PC-9 (cell line): ENCODE measurements at places on chromosomes 1 and 21. TPM values are rescaled to one million over a fixed set of nuclear protein-coding genes. Genes with fewer than 3 reads are reported as not detected.

The OR2M3 gene
- 0.20 and 0.35 TPM in 2 replicates for total RNA-seq

DNA sequence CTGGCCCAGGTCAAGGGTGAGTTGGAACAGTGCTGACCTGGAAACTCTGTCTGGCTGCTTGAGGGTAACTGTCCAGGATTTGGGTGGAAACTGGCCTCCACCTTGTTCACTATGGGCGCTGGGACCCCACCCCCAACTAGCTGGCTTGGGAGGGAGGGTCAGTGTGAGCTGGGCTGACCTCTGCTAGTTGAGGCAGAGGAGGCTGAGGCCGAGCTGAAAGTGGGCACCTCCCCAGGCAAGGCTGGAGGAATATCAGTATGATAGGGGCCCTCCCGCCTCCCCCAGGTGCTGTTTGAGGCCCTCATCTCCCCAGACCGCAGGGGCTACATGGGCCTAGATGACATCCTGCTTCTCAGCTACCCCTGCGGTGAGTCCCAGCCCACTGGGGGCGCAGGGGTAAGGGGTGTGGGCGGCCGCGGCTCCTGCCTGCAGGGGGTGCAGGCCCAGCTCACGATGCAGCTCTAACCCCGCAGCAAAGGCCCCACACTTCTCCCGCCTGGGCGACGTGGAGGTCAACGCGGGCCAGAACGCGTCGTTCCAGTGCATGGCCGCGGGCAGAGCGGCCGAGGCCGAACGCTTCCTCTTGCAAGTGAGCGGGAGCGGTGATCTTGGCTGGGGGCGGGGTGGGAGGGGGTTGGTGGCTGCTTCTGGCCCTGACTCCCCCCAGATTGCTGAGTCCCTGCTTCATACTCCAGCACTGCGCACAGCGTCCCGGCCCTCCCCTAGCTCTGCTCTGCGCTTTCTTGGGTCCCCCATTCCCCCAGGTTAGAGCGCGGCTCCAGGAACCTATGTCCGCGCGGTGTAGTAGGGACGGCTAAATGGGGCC is 22.9 kb downstream of the PTPRU start:
- H3K27ac ChIP-seq = no peak overlapping the region
- H3K4me1 ChIP-seq = 0 out of 2 replicates have a peak, but pooled peaks cover 8% of the 10 kb centered on the region
- no peaks in the 10 kb centered on the region for H3K36me3 ChIP-seq
- H3K4me3 ChIP-seq = no peak overlapping the region
- DNase-seq = no peak
- no peaks in the 10 kb centered on the region for H3K27me3 ChIP-seq

GRCh38 chr1:13450204-13450603 is 40.0 kb downstream of the PRAMEF20 start:
- no peaks in the 10 kb centered on the region for H3K36me3 ChIP-seq
- no peak overlapping the region for H3K4me3 ChIP-seq
- H3K4me1 ChIP-seq = no peaks in the 10 kb centered on the region
- H3K27ac ChIP-seq = no peak overlapping the region
- peaks cover 6% of the 10 kb centered on the region; the same call in 1 of the 2 replicates for H3K27me3 ChIP-seq

The NMNAT2 gene
- total RNA-seq = 22.5 and 29.2 TPM in 2 replicates

DNA sequence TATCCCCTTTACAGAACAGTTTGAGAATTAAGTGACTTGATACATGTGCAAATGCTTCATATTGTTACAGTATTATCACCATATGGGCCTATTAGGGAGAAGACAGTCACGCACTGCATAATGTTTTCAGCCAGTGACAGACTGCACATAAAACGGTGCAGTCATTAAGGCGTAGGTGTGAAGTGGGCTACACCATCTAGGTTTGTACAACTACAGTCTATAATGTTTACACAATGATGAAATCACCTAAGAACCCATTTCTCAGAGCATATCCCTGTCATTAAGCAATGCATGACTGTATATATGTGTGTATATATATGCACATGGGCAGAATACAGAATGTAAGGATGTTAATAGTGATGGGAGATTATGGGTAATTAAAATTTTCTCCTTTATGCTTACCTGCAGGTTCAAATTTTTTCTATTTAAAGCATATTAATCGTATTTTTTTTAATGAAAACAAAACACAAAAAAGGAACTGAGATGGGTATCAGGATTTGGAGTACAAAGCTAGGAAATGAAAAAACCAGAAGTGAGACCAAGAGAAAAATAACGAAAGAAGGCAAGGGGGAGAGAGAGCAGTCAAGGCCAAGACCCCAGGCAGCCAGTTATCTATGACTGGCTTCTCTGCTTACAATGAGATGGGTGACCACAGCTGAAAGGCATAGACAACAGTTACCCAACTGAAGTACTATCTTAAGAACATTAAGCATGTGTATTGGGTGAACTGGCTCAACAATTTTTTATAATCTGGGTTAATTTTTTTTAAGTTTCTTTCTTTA is 122.9 kb upstream of the DAB1 start:
- no peaks in the 10 kb centered on the region for H3K4me1 ChIP-seq
- DNase-seq = no peak
- H3K27ac ChIP-seq = no peak overlapping the region
- H3K27me3 ChIP-seq = no peaks in the 10 kb centered on the region
- no peak overlapping the region for H3K4me3 ChIP-seq
- H3K36me3 ChIP-seq = no peaks in the 10 kb centered on the region

The PRAMEF9 gene
- total RNA-seq = not detected in 2 replicates

DNA sequence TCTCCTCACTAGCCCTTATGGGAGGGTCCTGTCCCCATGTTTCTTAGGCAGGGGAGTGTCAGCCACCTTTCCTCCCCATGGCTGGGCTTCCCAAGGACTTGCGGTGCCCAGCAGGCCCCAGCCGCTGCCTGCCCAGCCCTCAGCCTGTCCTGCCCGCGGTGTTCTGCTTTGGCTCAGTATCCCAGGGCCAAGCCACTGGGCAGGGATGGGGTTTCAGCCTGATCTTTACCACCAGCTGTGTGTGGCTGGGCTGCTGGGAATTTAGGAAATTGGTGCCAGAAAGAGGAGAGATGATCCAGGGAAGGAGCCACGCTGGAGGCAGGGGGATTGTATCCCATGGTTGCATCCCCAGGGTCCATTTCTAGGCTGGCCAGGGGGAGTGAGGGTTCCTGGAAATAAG is 6.9 kb upstream of the IGFN1 start:
- no peaks in the 10 kb centered on the region for H3K27me3 ChIP-seq
- DNase-seq = no peak
- H3K27ac ChIP-seq = no peak overlapping the region
- no peaks in the 10 kb centered on the region for H3K4me1 ChIP-seq

- H3K4me3 ChIP-seq = no peak overlapping the region
- H3K27me3 ChIP-seq = no peaks in the 10 kb centered on the region
- H3K4me1 ChIP-seq = peaks cover 39% of the 10 kb centered on the region
- no peaks in the 10 kb centered on the region for H3K36me3 ChIP-seq
Measured at GRCh38 chr21:31348188-31348587, 4.1 kb upstream of the TIAM1 start.

DNA sequence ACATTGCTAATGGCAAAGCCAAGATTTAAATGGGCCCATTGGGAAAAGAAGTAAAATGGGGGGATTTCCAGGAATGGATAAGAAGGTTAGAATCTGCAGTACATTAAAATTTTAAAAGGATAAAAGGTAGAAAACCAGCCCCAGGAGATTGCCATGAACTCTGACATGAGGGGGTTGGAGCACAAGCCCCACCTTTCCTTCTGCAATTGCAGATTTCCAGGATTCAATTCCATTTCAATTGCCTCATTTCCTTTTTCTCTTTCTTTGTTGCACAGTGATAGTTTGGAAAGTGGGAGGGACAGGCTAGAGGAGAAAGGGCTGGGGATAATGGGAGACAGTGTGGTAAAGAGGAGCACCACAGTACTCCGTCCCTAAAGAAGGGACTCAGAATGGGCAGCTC is 238.5 kb upstream of the RAB4A start:
- DNase-seq = no peak
- H3K4me3 ChIP-seq = no peak overlapping the region
- no peaks in the 10 kb centered on the region for H3K36me3 ChIP-seq
- no peaks in the 10 kb centered on the region for H3K4me1 ChIP-seq
- peaks cover 33% of the 10 kb centered on the region; the same call in 1 of the 2 replicates for H3K27me3 ChIP-seq
- no peak overlapping the region for H3K27ac ChIP-seq

- no peak overlapping the region for H3K4me3 ChIP-seq
- no peak for DNase-seq
- H3K36me3 ChIP-seq = no peaks in the 10 kb centered on the region
- H3K27me3 ChIP-seq = no peaks in the 10 kb centered on the region
- no peak overlapping the region for H3K27ac ChIP-seq
Measured at GRCh38 chr1:66452982-66453381, 81.0 kb upstream of the SGIP1 start.

DNA sequence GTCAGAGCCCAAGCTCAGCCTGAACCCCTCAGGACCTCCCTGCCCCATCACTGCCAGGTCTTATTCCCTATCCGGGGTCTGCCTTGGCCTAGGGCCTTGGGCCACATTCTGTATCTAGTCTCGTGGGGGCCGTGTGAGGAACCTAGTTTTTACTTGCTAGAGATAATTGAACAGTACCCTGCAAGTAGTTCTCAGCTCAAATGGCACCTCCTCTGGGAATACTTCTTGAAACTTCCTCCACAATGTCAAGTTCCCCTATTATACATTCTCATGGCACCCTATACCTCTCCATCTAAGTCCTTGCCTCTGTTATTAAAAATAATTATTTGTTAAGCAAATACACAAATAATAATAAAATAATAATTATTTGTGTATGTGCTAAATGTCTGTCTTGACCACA is 32.9 kb upstream of the CSF1 start:
- no peak for DNase-seq
- peak overlapping the region; percentile 82 for H3K27ac ChIP-seq
- H3K4me3 ChIP-seq = no peak overlapping the region; the same call in 1 of the 2 replicates
- no peaks in the 10 kb centered on the region for H3K36me3 ChIP-seq

The CLCA1 gene
- not detected in 2 replicates for total RNA-seq

GRCh38 chr1:240998441-240999015 is 358.5 kb downstream of the RGS7 start:
- H3K27me3 ChIP-seq = peaks cover 26% of the 10 kb centered on the region
- DNase-seq = no peak
- no peak overlapping the region for H3K4me3 ChIP-seq
- no peaks in the 10 kb centered on the region for H3K4me1 ChIP-seq
- no peak overlapping the region for H3K27ac ChIP-seq

- H3K27me3 ChIP-seq = no peaks in the 10 kb centered on the region
- DNase-seq = no peak
- H3K4me3 ChIP-seq = no peak overlapping the region
- peak overlapping the region; percentile 42 for H3K27ac ChIP-seq
Measured at GRCh38 chr1:114719424-114719787, 2.8 kb upstream of the NRAS start.

DNA sequence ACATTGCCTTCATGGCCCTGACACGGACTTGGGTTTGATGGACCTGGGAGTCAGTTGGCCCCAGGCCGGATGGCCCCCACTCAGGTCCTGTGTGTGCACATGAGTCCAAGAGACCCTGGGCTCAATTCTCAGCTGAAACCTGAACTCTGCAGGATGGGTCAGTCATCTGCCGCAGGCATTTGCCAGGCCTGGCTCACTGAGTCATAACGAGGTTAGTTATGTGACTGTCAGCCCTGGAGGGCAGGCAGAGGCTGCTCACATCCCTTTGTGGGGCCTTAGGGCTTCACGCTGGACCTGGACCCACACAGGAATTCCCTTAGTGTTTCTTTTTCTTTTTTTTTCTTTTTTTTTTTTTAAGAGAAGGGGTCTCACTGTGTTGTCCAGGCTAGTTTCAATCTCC is 46.5 kb downstream of the PSMG1 start:
- H3K4me1 ChIP-seq = no peaks in the 10 kb centered on the region
- no peaks in the 10 kb centered on the region for H3K27me3 ChIP-seq
- H3K27ac ChIP-seq = no peak overlapping the region
- no peaks in the 10 kb centered on the region for H3K36me3 ChIP-seq
- no peak overlapping the region for H3K4me3 ChIP-seq
- peak; percentile 6 for DNase-seq

The PRXL2B gene
- total RNA-seq = 26.1 and 35.3 TPM in 2 replicates

DNA sequence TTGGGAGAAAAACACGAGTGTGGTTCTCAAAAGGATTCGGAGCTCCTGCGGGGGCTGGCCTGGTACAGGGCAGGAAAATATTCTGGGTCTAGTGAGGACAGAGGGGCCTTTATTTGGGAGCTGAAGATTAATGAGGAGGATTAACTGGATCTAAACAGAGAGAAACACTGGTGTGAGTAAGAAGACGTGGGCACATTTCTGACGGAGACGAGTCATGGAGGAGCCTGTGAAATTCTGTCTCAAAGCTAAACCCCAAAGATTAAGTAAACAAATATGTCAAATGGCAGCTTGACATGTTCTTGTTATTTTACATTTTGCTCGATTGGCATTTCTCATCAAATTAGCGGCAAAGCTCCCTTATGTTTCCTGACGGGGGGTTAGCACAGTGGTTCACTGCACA is 12.8 kb downstream of the PROK1 start:
- peaks cover 30% of the 10 kb centered on the region for H3K4me1 ChIP-seq
- H3K4me3 ChIP-seq = no peak overlapping the region
- DNase-seq = peak; percentile 73
- H3K36me3 ChIP-seq = no peaks in the 10 kb centered on the region
- peak overlapping the region; percentile 51 for H3K27ac ChIP-seq
- no peaks in the 10 kb centered on the region for H3K27me3 ChIP-seq

DNA sequence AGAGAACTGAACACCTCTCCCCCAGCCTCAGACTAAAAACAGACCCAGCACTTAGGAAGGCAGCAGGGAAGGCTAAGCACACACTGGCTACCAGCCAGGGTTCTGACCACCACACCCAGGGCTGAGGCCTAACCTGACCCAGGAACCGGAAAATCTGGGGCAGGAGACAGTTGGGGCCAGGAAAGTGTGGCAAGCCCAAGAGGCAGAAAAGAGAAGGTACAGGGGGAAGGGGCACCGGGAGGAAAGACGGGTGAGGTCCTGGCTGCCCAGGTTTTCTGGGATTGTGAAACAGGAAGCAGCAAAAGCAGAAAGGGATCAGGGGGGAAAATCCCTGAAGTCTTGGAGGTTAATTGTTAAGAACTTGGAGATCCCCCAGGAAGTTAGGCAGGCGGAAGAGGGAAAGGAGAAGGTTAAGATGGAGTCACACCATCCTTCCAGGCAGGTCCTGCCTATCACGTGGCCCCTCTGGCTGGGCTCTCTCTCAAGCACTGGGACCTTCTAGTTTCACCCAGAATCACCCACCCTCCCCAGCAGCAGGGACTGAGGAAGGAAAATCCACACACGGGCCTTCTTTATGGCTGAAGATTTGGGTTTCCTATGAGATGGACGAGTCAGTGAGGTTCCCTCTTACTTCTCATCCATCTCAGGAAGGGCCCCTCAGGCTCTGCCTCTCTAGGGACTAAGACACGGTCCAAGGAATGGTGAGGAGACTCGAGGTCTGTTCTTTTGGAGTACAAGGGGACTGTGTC is 2.6 kb downstream of the HDGF start:
- peaks cover 35% of the 10 kb centered on the region for H3K4me1 ChIP-seq
- no peaks in the 10 kb centered on the region for H3K27me3 ChIP-seq

- H3K27ac ChIP-seq = no peak overlapping the region; the same call in 1 of the 2 replicates
- H3K4me3 ChIP-seq = no peak overlapping the region
- H3K36me3 ChIP-seq = no peaks in the 10 kb centered on the region
- no peaks in the 10 kb centered on the region for H3K27me3 ChIP-seq
- peaks cover 18% of the 10 kb centered on the region for H3K4me1 ChIP-seq
- DNase-seq = peak; percentile 78
Measured at GRCh38 chr1:91835087-91835521, 50.8 kb downstream of the TGFBR3 start.

The SYCP1 gene
- total RNA-seq = not detected in 2 replicates
